ENCODE measurements at places on chromosomes 1 and 21.

GRCh38 chr1:29828526-29829447, 592.5 kb downstream of the PTPRU start:
- no peak for DNase-seq

- no peak for DNase-seq
Measured at GRCh38 chr1:200911361-200911760, 16.7 kb downstream of the INAVA start.

GRCh38 chr1:21586846-21587601, 77.8 kb downstream of the ALPL start:
- no peak for DNase-seq

- DNase-seq, result no peak
Measured at GRCh38 chr1:87733386-87733785, 404.7 kb downstream of the LMO4 start.

DNA sequence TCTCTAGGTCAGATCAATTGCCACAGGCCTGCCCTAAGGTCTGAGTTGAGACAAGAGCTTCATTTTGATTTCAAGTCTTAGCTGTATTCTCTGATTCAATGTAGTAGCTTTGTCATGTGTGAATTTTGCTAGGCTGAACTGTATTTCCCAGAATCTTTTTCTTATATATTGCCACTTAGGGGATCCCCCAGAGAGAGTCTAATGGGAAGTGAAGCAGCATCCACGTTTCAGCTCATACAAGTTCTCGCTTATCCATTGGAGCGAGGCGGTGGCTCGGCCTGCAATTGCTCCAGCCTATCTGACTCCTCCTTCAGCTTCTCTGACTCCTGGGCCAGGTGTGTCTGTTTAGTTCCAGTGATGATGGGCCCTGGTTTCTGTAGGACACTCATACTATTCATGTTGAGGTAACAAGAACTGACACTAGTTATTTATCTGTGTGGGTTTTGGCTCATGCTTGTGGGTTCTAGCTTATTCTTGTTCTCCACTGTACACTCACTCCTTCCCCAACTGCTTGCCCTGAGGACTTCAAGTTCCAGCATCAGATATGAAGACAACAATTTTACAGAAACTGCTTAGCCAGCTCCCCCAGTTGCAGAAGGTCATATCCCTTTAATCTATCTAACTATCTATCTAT, 48.2 kb downstream of the TBX19 start:
- DNase-seq, result no peak

- DNase-seq, result no peak
Measured at GRCh38 chr21:44354775-44355771, 1.7 kb downstream of the TRPM2 start.

DNA sequence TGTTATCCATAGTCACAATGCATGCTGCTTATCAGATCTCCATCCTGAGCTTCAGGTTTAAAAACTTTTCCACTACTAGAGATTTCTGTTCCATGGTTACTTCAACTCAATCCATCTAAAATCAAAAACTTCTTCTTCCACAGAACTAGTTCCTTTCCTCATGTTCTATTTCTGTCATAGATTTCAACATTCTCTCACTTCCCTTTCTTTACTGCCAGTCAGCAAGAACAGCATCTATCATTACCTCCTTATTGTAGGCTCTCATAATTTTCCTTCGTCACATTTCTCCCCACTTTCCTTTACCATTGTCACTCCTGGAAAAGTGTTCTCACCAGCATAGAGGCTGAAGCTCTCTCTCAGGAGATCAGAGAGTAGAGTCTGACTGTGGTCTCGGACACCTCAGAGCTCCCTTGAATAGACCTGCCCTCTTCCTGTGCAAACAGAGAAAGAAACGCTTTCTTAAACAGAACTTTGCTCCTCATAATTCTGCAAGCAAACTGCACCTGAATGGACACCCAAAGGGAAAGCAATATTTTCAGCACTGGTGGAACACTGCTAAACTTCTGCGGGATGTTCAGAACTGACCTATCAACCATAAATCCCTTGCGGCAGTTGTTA, 48.7 kb upstream of the KIRREL1 start:
- no peak for DNase-seq

GRCh38 chr1:209364716-209365115, 218.8 kb upstream of the CAMK1G start:
- no peak for DNase-seq

DNA sequence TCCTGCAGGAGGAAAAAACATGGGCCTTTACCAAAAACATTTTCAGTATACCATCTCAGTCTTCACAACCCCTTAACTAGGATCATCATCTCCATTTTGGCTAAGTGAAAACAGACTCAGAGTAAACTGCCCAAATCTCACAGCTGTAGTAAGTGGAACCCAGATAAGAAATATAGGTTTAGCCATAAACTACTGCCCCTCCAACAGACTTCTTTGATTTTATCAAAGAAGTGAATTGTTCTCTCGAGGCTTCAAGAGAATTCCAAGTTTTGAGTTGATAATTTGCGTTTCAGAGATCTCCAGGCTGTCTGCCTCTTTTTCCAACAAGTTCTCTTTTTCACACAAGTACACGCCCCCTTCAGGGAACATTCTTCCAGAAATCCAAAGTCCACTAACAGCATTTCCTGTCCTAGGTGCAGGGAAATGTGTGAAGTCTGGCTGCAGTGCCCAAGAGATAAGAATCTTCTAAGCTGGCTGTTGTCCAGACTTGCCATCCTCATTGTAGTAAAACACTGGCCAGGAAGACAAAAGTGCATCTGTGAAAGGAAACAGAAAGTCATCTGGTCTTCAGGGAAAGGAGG, 30.8 kb downstream of the RNF19B start:
- DNase-seq, result no peak

- no peak for DNase-seq
Measured at GRCh38 chr1:116868385-116868784, 41.3 kb upstream of the PTGFRN start.

DNA sequence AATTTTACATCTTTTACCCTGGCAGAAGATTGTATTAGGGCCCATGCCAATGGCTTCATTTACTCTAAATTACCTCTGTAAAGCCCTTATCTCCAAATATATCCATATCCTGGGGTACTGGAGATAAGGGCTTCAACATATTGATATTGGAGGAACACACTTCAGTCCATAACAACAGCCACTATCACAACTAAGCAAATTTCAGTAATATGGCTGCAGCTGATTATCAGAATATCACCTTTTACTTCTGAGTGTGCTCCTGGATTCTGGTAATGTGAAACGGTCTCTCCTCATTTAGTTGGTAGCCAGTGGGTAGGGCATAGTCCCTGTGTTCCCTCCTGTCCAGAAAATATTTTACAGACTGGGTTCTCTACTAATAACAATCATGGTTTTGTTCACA, 53.3 kb downstream of the IVNS1ABP start:
- DNase-seq, result no peak

GRCh38 chr1:167059045-167059808, 30.9 kb downstream of the GPA33 start:
- DNase-seq, result peak; percentile 13

- no peak for DNase-seq
Measured at GRCh38 chr1:158121604-158122254, 59.0 kb upstream of the CD1D start.

DNA sequence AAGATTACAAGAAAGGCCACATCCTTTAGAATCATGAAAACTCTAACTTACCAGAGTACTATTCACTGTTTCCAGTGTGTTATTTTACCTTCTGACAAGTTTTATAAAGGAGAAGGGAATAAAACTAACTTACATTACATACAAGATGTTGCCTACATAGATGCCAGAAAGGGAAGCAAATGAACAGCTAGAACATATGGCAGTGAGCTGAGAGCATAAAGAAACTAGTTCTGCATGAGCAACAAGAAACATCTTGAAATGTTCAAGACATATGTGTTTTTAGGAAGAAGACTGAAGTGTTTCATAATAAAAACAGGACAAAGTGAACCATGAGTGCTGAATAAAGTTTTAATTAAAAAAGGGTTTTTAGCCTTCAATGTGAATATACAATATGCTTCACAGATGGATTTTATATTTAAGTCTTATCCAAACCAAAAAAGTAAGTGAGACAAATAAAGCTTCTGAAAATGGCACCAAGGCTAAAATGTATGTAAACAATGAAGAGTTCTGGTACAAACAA, 39.4 kb downstream of the SLC5A9 start:
- no peak for DNase-seq

GRCh38 chr1:23722652-23723051, 20.6 kb upstream of the ELOA start:
- DNase-seq, result no peak

GRCh38 chr1:84298684-84299535, 2.6 kb upstream of the SAMD13 start:
- peak; percentile 66 for DNase-seq

GRCh38 chr1:232684371-232685105, 54.6 kb upstream of the SIPA1L2 start:
- no peak for DNase-seq

DNA sequence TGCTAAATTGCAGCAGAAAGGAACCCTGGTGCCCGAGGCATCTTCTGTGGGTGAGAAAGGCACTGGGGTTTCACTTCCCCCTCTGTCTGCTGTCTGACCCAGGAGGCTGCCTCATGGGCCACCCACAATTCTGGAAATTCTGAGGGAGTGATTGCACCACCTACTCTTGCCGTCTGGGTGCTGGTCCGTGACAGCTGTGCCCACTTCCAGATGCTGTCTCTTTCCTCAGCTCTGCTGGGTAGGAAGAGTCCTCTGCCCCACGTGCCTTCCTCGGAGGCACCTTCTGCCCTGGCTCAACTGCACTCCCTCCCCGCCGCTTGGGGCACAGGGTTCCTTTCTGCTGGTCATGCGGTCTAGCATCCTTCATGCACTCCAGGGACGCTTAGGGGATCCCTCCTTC, 96.3 kb downstream of the ARHGEF10L start:
- no peak for DNase-seq

- DNase-seq, result no peak
Measured at GRCh38 chr1:3257788-3258187, 188.8 kb downstream of the PRDM16 start.

DNA sequence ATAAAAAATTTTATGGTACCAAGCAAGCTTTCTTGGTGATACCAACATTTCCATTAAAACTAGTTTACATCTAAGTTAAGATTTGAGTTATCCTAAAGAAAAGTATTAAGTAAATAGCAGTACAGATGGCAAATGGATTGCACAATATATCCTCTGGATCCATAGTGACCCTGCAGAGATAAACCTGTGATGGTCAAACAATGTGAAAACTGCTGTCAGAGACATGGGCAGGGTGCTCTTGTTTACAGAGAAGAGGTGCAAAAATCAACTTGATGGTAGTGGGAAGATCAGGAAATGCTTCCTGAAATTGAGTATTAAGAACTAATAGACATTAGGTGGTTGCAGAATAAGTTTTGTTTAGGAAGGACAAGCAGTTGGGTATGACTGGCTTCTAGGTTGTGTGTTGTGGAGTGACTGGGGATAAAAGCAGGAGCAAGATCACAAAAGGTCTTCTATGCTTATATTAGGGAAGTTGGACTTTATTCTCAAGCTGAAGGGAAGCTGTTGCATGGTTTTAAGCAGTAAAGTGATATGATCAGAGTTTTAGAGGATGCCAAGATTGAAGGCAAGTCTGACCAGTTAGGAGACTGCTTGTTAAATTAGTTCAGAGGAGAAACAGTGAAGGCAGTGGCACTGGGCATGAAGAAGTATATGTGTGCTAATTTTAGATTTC, 9.9 kb downstream of the TTC3 start:
- DNase-seq, result no peak

DNA sequence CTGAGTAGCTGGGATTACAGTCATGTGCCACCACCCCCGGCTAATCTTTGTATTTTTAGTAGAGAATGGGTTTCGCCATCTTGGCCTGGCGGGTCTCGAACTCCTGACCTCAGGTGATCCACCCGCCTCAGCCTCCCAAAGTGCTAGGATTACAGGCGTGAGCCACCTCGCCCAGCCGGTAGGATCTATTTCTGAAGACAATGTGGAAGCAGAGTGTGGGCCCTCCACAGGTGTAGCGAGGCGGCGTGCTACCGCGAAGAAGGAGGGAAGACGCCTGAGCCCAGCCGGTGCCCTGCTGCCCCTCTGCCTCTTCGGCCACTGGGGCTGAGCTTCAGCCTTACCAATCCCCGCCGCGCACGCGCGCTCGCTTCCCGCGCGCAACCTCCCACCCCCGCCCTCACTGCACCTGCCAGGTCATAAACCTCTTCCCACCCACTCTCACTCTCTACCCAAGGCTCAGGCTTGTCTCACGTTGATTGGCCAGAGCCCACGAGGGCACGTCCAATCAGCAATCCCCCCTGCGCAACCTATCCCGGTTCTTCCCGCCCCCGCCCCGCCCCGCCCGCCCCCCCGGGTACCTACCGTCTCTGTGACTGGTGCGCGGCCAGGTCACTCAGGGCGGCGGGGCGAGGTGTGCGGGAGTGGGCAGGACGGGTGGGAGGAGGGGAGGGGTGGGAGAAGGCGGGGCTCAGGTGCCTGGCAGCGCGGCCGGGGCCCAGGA, 409 bp upstream of the HOOK1 start:
- DNase-seq, result no peak

- DNase-seq, result no peak
Measured at GRCh38 chr1:10507111-10507879, 32.5 kb downstream of the PEX14 start.

- no peak for DNase-seq
Measured at GRCh38 chr1:41501581-41501980, 17.1 kb upstream of the EDN2 start.

DNA sequence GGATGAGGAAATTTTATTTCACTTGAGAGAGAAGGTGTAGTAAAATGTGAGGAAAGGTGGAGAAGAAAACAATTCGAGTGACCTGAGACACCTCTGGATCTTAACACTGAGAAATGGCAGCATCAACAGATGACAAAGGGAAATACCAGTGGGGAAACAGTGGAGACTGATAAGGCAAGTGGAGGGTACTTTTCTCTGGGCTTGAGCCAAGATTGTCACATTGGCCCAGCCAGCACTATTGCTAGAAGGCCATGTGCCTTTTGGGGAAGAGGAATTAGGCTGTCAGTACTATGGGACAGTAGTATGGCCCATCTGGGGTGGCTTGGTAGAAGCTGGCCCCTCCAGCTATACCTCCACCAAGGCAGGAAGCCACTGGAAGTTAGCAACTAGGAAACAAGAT, 8.4 kb downstream of the SYPL2 start:
- no peak for DNase-seq
